Myometrial cell (primary cell): ENCODE measurements at places on chromosomes 6 and 20. TPM values are rescaled to one million over a fixed set of nuclear protein-coding genes. Genes with fewer than 3 reads are reported as not detected.

CNR1 gene
- 2.3 and 4.9 TPM in 2 replicates for total RNA-seq

LKAAEAR1 gene
- total RNA-seq, result not detected in 2 replicates

CDH26 gene
- under 0.01 TPM in 1 of 2 replicates, not detected in the other for total RNA-seq

NHSL1 gene
- total RNA-seq, result 0.29 and 0.89 TPM in 2 replicates

NFKBIL1 gene
- total RNA-seq, result 22.0 and 28.5 TPM in 2 replicates

TMEM200A gene
- 6.6 and 7.3 TPM in 2 replicates for total RNA-seq

MEA1 gene
- 98.9 and 132 TPM in 2 replicates for total RNA-seq

MICA gene
- total RNA-seq, result 104 and 132 TPM in 2 replicates

LY6G6C gene
- total RNA-seq, result not detected in 2 replicates

COL20A1 gene
- not detected in 2 replicates for total RNA-seq

PRL gene
- total RNA-seq, result not detected in 2 replicates

AVP gene
- not detected in 2 replicates for total RNA-seq

KCNK16 gene
- not detected in 2 replicates for total RNA-seq

LTA gene
- not detected in 2 replicates for total RNA-seq

BPIFA2 gene
- not detected in 2 replicates for total RNA-seq

PPIL6 gene
- total RNA-seq, result 0.29 and 1.1 TPM in 2 replicates

LRRN4 gene
- total RNA-seq, result not detected in 2 replicates

CAGE1 gene
- total RNA-seq, result not detected in 2 replicates

HSPA12B gene
- total RNA-seq, result 0.18 TPM in 1 of 2 replicates, not detected in the other

CALHM4 gene
- not detected in 2 replicates for total RNA-seq

LGSN gene
- total RNA-seq, result not detected in 2 replicates

PEDS1 gene
- 36.7 and 54.2 TPM in 2 replicates for total RNA-seq

VGLL2 gene
- total RNA-seq, result not detected in 2 replicates

GJA10 gene
- total RNA-seq, result not detected in 2 replicates

TRAPPC3L gene
- total RNA-seq, result not detected in 2 replicates

RING1 gene
- total RNA-seq, result 11.5 and 15.6 TPM in 2 replicates

PRR18 gene
- not detected in 2 replicates for total RNA-seq

FILIP1 gene
- total RNA-seq, result not detected in 2 replicates

LINC00237 gene
- total RNA-seq, result not detected in 2 replicates

GPLD1 gene
- under 0.01 TPM in 1 of 2 replicates, not detected in the other for total RNA-seq

ABHD16B gene
- not detected in 2 replicates for total RNA-seq

IL17F gene
- not detected in 2 replicates for total RNA-seq

IPCEF1 gene
- 1.7 TPM in 1 of 2 replicates, not detected in the other for total RNA-seq

DEF6 gene
- 4.6 and 6.0 TPM in 2 replicates for total RNA-seq

SIM1 gene
- not detected in 2 replicates for total RNA-seq

TP53TG5 gene
- total RNA-seq, result 3.2 TPM in 1 of 2 replicates, not detected in the other

SIRPG gene
- not detected in 2 replicates for total RNA-seq

PNRC1 gene
- total RNA-seq, result 34.6 and 47.3 TPM in 2 replicates

FOXS1 gene
- not detected in 2 replicates for total RNA-seq

NHLRC1 gene
- total RNA-seq, result 0.29 and 2.1 TPM in 2 replicates

MYLIP gene
- 2.5 and 3.5 TPM in 2 replicates for total RNA-seq

CGA gene
- total RNA-seq, result 1.7 and 4.6 TPM in 2 replicates

PGC gene
- not detected in 2 replicates for total RNA-seq
